ENCODE measurements at places on chromosomes 1 and 21.

DNA sequence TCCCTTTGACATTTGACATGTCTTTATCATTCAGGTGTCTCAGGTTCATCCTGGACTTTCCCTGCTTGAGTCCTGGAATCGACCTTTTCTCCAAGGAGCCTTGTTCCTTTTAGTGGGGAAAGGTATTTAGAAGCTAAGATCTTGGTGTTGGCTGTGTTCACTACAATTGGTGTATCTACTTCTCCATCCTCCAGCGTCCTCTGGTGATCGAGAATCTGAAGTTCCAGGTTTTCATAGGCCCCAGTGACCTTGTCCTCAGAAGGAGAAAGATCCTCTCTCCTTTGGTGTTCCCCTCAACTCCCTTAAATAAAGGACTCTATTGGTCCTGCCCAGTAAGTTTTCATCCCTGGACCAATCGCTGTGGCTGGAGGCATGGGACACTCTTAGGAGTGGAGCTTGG lies 22.1 kb downstream of the MROH7 start:
- no peak for DNase-seq

DNA sequence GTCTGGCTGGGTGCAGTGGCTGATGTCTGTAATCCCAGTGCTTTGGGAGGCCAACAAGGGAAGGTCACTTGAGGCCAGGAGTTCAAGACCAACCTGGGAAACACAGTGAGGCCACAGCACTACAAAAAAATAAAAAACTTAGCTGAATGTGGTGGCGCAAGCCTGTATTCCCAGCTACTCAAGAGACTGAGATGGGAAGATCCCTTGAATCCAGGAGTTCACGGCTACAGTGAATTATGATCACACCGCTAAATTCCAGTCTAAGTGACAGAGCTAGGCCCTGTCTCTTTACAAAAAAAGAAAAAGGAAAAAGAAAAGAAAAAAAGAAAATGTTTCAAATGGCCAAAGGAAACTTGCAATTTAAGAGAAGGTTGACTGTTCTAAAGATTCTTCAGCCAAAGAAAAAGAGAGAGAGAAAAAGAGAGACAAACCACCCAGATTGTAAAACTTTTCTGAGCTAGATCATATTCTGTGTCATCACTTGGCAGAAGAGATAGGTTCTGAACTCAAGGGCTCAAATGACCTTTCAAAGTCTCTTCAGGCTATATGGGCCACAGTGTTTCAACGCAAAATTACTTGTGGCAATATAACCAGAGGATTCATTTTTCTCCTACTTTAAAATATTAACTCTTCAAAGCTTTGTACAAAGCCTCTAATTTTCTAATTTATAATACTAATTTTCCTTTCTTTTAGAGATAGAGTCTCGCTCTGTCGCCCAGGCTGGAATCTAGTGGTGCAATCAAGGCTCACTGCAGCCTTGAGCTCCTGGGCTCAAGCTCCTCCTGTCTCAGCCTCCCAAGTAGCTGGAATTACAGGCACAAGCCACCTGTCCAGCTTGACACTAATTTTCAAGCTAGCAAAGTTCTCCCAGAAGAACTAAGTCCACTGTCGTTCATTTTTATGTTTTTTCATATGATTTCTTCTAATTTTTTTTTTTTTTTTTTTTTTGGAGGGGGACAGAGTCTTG lies 20.5 kb downstream of the ARID4B start:
- no peak for DNase-seq

DNA sequence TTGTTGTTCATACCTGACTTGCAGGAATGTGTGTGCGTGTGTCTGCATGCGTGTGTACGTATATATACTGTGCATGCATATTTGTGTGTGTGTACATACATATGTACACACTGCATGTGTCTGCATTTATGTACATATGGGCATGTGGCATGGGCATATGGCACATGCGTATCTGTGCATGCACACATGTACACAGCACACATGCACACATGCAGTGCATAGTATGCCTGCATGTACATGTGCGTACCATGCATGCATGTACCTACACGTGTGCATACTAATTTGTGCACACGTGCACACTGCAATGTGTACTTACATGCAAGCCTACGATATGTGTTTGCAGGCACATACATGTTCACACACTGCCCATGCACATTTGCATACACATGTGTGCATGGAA lies 43.9 kb downstream of the GALNT2 start:
- DNase-seq: no peak

DNA sequence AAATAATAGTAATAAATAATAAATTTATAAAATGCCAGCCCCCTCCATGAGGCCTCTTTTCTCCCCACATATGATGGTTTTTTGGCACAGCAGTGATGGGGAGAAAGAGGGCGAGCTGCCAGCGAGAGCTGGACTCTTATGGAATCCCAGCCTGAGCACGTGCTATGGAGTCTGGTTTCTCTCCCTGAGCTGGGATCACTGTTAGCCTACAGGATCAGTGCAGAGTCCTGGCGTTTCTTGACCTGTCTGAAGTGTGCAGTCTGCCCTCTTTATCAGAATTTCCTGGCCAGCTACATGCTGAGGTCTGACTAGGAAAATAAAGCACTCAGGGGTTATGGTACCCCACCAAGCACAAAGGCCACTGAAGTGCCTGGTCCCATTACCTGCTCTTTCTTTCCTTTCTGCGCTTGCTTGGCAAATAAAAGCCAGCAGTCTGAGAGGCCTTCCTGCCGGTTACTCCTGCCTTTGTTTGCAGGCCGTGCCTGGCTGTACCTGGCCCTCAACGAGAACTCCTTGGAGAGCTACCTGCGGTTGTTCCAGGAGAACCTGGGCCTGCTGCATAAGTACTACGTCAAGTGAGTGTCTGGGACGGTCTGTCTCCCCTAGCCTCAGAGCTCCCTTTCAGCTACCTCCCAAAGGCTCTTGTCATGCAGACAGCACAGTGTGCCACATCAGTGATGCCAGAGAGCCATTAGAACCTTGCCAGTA lies 18.5 kb upstream of the SLC25A34 start:
- no peak for DNase-seq

- DNase-seq: no peak
Measured at GRCh38 chr1:155453141-155453540, 109.5 kb downstream of the ASH1L start.
